ENCODE measurements at places on chromosomes 2 and 18.

GRCh38 chr2:100810603-100811145, 9.3 kb upstream of the NPAS2 start:
- no peak for DNase-seq

DNA sequence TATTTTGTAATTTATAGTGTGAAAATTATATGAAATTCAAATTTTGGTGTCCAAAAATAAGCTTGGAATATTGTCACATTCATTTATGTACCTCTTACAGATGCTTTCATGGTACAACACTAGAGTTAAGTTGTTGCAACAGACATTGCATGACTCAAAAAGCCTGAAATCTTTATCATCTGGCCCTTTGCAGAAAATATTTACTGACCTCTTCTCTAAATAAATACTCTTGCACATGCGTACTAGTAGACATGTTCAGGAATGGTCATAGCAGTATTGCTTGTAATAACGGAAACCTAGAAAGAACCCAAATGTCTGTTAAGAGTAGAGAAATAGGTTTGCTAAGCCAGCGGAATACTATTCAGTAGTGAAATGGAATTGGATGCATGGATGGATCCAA, 60.4 kb downstream of the GALNT1 start:
- no peak for DNase-seq

DNA sequence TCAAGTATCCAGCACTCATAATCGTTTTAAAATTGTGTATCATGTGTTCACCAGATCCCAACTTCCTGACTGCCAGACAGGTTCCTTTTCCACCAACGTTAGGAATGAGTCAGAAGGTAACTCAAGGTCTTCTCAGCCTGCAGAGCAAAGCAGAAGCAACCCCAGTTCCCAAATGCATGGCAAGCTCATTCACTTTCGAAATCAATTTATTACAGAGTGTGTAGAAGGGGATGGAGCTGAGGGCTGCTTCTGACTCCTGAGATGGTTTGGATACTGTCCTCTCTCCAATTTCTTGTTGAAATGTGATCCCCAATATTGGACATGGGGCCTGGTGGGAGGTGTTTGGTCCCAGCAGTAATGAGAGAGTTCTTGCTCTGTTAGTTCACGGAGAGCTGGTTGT, 114.5 kb downstream of the PIEZO2 start:
- DNase-seq: no peak

- no peak for DNase-seq
These were observed 16.5 kb upstream of the SLC20A1 start for GRCh38 chr2:112629224-112629623.

GRCh38 chr2:124589971-124590370, 564.9 kb downstream of the CNTNAP5 start:
- DNase-seq: no peak

All from HAP-1 (cell line).